ENCODE measurements at places on chromosomes 3 and 15.

GRCh38 chr3:49867871-49868321 lies 1.8 kb downstream of the CAMKV start:
- DNase-seq: no peak

DNA sequence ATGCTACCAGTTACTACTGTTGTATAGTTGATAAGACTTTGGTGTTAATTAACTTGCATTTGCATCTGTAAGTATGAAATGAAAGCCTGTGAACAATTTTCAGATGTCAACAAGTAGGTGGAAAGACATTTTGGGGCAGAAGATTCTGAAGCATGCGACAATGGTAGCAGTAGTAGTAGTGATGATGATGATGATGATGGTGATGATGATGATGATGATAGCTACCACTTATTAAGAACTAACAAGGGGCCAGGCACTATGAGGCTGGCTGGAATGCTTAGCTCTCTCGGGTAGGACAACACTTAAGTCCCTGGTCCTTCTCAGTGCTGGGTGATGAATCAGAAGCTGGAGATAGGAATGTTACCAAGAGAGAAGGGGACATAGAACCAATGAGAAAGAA lies 333.4 kb upstream of the IL12A start:
- no peak for DNase-seq

GRCh38 chr15:63540449-63540848 lies 36.1 kb downstream of the USP3 start:
- no peak for DNase-seq

GRCh38 chr3:126472277-126473006 lies 3.2 kb downstream of the ZXDC start:
- DNase-seq: no peak

- DNase-seq: no peak
These were observed 3.5 kb upstream of the PIF1 start for GRCh38 chr15:64828985-64829384.
